ENCODE measurements at places on chromosomes 1 and 21.

- DNase-seq, result no peak
Measured at GRCh38 chr1:206555473-206555935, 48.2 kb downstream of the RASSF5 start.

DNA sequence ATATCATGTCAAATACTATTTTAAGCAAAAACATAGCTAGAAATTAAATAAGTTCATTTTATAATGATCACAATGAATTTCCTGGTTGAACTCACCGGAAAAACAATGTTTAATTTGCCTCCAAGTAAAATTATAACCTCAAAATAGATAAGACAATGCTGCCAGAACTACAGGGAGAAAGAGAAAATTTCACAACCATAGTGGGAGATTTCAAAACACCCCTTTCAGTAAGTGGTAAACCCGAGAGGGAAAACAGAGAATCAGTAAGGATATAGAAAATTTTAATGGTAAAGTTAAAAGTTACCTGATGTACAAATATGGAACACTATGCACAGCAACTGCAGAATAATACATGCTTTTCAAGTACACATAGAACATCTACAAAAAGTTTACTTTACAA lies 43.2 kb upstream of the PLA2G4A start:
- no peak for DNase-seq

DNA sequence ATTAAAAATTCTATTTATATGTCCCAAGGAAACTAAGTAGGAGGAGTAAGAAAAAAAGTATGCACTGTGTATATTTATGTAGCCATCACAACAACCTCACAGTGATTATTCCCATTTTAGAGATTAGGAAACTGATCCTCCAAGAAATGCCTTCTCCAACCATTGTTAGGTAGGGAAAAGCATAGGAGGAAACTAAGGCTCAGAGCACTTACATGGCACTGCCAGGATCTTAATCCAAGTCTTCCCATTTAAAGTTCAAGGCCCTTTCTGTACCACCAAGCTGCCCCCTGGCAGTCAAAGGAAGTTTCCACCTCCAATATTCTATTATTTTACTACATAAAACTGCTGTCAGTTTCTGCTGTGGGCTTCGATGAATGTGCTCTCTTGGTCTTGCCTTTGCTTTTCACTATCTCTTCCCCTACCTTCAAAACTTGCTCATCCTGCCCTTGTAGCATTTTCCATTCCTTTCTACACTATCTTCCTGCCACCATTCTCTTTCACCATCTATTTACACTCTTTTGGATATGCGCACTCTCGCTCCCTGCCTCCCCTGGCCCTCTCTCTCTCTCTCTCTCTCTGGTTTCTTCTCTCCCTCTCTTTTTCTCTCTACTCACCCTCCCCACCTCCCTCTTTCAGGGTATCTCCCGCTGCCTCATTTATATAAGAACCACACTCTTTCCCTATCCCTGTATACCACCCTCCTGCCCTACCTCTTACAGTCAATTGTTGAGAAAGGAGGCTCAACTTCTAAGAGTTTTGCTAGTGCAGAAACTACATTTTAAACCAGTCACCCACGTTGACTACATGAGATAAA lies 34.0 kb downstream of the PUM1 start:
- no peak for DNase-seq

GRCh38 chr21:38126666-38127303 lies 130.0 kb upstream of the KCNJ15 start:
- DNase-seq, result peak; percentile 61

GRCh38 chr1:176949033-176949662 lies 215.4 kb downstream of the ASTN1 start:
- DNase-seq, result peak; percentile 56

GRCh38 chr1:81802707-81803430 lies 2.1 kb downstream of the ADGRL2 start:
- peak; percentile 66 for DNase-seq

DNA sequence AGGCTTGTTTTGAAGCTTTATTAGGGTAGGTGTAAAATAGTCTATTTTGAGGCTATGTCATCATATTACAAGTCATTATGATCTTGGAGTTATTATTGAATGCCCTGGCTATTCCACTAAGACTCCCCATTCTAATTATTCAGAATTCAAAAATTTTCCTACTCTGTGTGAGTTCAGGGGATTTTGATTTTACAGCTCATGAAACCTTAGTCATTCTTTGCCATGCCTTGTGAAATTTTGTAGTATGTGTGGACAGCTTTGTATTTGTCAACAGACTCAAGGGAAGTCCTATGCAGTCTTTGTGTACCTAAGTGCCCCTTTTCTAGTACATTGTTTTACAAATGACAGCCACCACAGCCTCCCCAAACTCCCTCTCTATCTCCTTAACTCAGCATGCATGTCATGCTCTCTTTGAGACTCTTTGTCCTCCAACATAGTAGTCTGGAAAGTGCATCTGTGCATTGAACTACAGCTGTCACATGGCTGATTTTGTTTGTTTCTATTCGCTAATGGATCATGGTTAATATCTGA lies 28.0 kb downstream of the CD1D start:
- no peak for DNase-seq

DNA sequence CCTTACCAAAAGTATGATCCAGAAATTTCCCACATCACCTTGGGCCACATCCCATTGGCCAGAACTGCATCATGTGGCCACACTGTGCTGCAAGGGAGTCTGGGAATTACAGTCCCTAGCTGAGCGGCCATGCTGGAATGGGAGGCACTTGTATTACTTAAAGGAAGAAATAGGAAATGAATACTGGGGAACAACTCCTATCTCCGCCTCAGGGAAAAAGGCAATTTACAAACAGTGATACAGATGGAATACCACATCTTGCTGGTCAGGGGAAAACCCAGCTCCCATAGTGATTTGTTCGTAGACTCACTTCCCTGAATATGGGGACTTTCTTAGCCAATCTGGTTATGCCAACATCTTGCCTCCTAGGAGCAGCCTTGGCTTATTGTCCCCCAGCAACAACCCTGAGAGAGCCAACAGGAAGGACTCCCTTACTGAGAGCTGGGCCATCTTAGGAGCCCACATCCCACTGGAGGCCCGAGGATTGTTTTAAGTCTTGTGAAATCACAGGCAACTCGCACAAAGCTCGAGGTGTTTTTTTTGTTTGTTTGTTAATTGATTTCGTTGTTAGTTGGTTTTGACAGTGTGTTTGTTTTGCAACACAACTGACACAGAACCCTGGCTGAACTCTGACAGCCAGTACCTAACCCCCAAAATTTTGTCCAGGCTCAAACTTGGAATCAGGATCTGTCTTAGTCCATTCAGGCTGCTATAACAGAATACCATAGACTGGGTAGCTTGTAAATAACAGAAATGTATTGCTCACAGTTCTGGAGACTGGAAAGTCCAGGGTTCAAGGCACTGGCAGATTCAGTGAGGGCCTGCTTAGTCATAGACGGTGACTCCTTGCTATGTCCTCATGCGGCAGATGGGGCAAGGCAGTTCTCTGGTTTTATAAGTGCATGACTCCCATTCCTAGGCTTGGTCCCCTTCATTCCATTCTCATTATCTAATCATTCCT lies 14.9 kb downstream of the CDA start:
- peak; percentile 90 for DNase-seq

DNA sequence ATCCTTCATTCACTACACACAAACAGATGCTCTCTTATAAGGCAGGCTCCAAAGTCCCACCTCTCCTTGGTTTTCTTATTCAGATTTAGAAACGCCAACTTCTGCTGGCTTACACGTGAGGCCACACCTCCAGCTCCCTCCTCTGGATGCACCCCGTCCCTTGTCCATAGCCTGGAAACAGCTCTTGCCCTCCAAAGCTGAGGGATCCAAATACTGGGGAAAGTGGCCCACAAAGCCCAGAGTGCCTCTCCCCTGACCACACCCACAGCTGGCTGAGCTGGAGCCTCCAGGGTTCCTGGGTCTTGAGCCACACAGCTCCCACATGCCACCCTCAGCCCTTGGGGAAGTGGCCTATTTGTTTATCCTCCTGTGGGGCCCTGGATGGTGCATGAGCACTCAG lies 4.5 kb downstream of the LAD1 start:
- no peak for DNase-seq

- DNase-seq, result no peak
Measured at GRCh38 chr1:23424293-23425192, at the start of gene TCEA3. TSS of gene TCEA3 (minus strand) at chr1:23424748. CDS start at chr1:23424633, 115 bp downstream.

All from AG08395 (cell line).